Ammon's horn (tissue), 1 donor: ENCODE measurements at places on chromosomes 2 and 18.

DNA sequence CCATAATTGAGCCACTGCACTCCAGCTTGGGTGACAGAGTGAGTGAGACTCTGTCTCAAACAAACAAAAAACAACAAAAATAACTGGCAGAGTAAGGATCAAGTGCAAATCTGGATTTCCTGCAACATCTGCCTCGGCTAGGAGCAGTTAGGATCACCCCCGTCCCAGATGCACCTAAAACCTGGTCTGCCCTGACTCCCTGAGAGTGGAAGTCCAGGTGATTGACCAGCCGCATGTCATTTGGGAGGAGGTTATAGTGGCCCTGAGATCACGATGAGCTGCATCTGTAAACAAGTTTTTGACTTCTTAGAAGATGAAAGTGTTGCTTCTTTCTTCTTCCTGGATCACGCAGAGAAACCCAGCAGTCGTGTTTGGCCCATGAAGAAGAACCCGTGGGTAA, 5.0 kb upstream of the ESPNL start:
- no peak for DNase-seq

DNA sequence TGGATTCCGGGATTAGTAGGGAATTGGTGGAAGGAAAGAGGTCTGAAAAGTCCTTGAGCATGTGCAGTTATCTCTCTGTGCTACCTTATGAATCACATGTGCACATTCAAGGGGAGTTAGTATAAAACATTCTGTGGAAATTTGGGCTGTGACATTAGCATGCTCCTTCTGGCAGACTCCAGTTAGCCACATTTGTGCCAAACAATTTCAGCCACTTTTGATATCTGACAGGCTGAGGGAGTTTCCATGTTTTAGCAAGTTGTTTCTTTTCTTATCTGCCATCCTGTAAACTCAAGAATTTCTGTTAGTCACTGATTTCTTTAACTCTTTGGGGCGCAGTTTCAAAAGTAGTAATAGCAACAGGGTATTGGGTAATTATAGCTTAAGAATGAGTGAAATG, 28.3 kb upstream of the GYPC start:
- no peak for DNase-seq

DNA sequence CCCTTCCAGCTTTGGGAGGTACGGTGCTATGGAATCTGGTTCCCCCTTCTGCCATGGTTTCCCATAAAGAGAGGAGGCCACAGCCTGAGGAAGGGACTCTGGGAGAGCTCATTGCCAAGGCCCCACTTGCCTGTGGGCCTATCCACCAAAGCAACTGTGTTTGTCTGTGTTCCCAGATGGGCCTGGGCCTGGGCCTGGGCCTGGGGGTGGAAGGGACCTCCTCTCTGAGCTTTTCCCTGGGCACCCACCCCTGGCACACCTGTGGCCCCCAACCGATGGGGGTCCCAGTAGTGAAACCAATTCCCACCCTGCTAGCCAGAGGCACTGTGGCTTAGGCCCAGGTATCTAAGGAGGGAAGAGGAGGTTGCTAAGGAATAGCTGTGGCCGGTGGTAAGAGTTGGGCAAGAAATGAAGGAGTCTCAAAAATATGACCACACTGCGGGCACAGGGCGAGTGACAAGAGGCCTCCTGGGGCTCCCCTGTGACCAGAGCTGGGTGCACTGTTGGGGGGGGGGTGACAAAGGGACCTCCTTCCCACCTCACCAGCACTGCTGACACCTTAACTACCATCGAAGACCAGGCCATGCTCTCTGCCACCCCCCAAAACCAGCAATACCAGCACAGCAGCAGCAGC, 4.9 kb upstream of the DUSP2 start:
- no peak for DNase-seq

GRCh38 chr18:33578518-33579348, 714 bp downstream of the ASXL3 start:
- peak; percentile 49 for DNase-seq

GRCh38 chr2:9640403-9641104, 9.8 kb upstream of the YWHAQ start:
- DNase-seq = no peak

DNA sequence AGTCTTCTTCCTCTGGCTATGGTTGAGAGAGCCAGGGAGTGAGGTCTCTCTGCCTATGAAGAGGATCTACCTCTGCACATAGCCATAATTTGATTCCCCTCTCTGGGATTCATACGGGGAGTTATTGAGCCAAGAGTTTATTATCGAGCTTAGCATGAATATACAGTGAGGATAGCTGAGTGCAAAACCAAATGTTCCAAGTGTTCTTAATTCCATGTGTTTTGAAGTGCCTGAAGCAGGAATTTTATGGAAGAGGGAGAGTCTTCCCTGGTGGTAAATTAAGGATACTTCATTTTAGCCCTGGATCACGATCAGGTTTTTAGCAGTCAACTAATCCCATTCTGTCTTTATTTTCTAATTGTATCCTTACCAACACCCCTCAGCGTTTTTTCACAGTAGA, 270.6 kb downstream of the C1D start:
- no peak for DNase-seq

- DNase-seq = no peak
These were observed 119.1 kb upstream of the PELI1 start for GRCh38 chr2:64263315-64263714.

DNA sequence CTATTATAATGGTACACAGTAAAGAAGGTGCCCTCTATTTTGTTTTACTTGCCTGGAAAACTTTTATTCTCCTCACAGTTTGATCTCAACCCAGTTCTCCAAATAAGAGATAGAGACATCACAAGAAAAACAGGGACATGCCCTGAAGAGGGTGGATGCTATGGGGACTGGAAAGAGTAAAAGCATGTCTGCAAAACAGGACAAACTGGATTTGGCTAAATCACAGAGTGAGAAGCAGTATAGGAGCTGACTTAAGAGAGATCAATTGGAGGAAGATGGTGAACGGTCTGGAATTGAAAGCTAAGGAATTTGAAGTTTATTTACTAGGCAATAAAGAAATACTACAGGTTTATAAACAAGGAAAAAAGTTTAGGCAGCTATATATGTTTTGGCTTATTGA, 33.0 kb downstream of the SP140L start:
- no peak for DNase-seq

DNA sequence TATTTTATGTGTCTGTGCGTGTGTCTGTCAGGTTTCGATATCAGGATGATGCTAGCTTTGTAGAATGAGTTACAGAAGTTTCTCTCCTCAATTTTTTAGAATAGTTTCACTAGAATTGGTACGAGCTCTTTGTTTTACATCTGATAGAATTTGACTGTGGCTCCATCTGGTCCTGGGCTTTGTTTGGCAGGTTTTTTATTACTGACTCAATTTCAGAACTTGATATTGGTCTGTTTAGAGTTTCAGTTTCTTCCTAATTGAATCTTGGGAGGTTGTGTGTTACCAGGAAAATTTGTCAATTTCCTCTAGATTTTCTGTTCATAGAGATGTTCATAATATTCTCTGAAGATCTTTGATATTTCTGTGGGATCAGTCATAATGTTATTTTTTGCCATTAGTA, 289.4 kb upstream of the COL3A1 start:
- no peak for DNase-seq

DNA sequence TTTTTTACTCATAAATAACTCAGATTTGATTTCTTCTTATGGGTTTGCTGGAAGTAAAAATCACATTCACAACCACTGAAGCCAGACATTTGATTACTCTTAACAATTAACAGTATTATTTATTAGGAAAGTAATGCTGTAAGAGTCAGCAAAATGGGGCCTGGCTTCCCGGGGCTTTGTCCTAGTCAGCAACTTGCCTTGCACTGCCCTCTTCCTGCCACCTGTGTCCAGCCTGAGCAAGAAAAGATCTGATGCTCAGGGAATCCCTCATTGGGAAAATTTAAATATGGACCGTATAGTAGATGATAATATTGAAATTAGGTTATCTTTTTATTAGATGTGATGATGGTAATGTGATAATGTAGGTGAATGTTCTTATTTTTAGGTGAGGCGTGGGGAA, 30.8 kb upstream of the ACYP2 start:
- peak; percentile 62 for DNase-seq

DNA sequence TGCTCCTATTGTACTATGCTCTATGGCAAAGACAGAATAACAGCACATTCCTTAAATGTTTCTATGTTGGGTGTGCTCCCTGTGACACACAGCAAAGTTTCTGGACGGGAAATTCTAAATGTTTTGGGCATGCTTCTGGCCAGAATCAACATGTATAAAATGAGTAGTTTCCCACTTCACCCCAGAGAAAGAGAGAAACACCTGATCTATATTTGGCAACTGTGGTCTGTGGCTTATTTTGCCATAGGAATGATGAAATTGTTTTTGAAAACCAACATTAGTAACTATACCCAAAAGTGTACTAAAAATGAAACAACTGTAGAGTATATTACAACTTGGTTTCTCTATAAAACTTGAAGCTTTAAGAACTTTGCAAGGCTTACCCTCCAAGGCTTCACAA, 89.1 kb downstream of the RAD51AP2 start:
- DNase-seq = no peak

DNA sequence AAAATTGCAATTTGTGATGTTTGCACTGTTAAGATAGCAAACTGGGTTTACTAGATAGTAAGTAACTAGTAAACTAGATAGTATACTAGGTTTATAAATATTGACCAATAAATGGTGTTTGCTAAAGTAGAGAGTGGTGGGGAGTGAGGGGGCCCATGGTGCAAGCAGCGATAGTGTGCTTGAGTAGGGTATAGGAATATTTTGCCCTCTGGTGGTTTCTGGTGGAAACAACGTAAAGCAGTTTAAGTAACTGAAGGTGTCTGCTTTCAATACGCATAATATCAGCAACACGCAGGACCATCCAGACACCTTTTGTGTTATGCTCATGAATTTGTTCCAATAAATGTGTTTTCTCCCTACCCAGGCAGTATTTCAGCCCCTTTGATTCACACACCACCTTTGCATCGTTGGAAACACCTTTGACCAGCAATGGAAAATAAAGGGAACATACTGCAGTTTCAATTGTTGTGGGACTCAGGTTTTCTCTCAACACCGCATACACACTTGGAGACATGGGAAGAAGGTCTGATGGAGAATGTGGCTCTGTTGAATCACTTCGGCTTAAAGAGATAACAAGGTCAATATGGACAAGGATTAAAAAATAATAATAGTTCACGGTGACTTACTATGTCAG, 16.7 kb upstream of the STAT1 start:
- peak; percentile 43 for DNase-seq

GRCh38 chr18:47800756-47801155, 129.7 kb downstream of the SMAD2 start:
- no peak for DNase-seq

DNA sequence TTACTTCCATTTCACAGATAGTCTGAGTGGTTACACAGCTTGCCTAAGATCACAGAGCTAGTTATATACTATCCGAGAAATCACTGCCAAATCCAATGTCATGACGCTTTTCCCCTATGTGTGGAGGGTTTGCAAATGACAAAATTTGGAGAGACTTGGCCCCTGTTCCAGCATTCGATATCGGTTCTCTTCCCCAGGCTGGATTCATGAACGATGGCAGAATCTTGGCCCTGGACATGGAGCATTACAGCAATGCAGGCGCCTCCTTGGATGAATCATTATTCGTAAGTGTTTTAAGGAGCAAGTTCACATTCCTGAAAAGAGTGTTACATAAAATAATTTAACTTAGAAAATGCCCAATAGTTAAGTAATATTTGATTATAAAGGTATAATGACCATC, 55.1 kb downstream of the AOX1 start:
- DNase-seq = no peak

- DNase-seq = no peak
These were observed 9.0 kb upstream of the SLC20A1 start for GRCh38 chr2:112636605-112637288.

GRCh38 chr2:223674998-223675609, 72.9 kb upstream of the SCG2 start:
- DNase-seq = no peak

DNA sequence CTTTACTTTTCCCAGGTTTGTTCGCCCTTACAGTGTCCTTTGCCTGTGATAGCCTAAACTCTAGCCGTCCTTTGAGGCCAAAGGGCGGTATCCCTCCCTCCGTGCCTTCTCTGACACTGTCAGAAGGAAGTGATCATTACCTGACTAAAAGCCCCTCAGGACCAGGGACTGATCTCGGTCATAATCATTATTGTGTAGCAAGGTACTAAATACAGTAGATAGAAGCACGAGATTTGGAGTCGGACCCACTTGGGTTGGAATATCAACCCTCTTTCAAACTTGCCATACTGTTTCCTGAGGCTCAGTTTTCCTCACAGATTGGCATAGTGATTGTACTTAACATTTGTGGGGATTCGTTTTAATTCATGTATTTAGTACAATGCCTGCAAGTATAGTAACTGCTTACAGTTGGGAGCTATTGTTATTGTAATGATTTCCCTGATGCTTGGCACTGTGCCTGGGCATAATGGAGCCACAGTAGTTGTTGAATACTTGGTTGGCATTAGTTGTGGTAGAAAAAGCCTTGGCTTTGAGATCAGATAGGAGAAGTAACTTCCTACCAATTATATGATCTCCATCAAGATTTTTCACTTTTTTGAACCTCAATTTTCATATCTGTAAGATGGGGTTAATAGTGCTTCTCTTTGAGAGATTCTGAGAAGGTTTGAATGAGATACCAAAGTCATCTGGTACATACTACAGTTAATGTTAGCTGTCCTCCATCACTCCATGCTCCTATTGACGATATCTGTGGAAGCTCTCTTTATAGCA, 836 bp downstream of the STK11IP start:
- no peak for DNase-seq

DNA sequence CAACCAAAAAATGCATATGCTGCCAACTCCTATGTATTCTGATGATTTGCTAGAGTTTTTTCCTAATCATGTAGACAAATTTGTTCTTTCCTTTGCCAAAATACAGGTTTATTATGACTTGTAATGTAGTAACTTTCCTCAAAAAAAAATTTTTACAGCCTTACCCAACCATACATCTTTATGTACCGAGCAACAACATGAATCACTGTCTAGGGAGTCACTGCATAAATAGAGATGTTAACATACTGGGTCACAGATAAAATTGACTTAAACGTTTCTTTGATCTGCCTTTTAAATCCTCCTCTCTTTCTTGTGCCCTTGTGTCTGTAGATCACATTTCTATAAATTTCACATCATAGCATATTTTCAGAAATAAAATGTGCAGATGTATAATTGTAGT, 143.6 kb downstream of the MBD2 start:
- no peak for DNase-seq

DNA sequence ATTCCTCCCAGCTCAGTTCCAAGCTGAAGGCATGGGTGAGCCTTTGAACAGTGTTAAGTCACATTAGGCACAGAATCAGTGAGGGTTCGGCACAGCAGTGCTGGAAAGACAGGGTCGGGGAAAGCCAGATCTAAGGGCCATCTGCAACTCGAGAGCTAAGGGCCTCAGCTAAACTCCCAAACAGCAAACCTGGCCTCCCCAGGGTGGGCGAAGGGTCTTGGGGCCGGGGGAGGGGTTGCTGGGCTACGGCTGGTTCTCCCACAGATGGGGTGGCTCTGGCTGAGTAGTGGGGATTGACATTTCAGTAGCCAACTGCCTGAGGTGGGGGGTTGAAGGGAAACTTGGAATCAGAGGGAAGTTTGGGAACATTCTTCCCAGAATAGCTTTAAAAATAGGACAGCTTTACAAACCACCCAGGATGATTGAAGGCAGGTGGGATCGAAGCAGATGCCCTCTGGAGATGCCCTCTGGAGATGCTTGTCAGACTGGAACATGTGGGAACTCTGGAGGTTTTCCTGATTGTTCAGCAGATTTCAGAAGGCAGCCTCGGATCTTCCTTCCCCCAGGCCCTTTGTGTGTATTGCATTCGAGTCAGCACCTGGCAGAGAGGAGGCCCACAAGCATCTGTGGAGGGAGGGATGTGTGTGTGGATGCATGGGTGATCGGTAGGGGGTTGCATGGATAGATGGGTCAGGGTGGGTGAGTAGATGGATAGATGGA, 156.4 kb downstream of the SMAD7 start:
- DNase-seq = no peak
